ENCODE measurements at places on chromosomes 5 and 9.

GRCh38 chr5:52705720-52706119 lies 82.0 kb upstream of the ITGA1 start:
- no peak for DNase-seq

DNA sequence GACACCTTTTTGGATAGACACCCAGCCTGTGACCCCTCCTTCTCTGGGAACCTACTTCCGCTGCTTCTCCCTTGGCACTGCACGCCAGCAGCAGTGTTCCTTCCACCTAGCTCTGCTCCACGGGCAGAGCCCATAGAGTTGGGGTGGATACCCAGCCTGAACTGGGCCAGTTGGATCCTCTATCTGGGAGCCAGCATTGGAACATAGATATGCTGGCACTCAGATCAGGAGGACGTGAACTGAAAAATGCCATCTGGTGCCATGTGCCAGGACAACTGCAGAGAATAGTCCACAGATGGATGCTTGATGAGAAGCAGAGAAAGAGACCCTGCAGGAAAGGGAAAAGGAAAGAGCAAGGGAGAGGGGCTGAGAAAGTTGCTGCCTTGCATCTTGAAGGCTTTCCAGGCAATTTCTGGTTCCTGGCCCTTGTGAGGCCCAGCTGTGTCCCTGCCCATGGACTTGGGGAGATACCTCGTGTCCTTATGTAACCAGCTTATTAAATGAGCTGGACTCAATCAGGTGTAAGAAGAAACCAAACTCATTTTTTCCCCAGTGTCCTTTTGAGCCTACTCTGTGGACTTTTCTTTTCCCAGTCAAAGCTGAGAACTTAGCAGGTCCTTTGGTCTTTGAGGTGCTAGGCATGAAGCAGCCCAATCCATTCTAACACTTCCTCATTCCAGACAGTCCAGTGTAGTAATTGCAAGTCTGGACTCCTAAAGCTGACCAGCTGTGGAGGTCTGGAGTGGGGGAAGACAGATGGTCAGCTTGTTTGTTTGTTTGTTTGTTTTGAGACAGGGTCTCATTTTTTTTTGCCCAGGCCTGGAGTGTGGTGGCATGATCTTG lies 39.1 kb downstream of the ANGPTL2 start:
- no peak for DNase-seq

GRCh38 chr5:34789021-34789531 lies 49.9 kb upstream of the TTC23L start:
- no peak for DNase-seq

DNA sequence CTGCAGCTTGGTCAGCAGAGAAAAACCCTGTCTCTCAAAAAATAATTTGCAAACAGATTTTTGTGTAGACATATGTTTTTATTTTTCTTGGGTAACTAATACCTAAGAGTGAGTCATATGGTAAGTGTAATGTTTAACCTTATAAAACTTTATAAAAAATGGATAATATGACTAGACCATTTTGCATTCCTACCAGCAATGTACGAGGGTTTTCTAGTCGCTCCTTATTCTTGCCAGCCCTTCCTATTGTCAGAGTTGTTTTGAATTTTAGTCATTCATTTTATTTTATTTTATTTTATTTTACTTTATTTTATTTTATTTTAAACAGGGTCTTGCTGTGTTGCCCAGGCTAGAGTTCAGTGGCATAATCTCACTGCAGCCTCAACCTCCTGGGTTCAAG lies 37.8 kb downstream of the RABGAP1 start:
- DNase-seq = no peak

All from HAP-1 (cell line).